Ovary (tissue), 10 donors: ENCODE measurements at places on chromosomes 6 and 20. TPM values are rescaled to one million over a fixed set of nuclear protein-coding genes. Genes with fewer than 3 reads are reported as not detected.

The SLCO4A1 gene
- 6.5 TPM for total RNA-seq

GRCh38 chr6:101878554-101879276 is 485.2 kb downstream of the GRIK2 start:
- no peak overlapping the region for H3K4me3 ChIP-seq
- no peaks in the 10 kb centered on the region for H3K36me3 ChIP-seq
- H3K27me3 ChIP-seq = no peaks in the 10 kb centered on the region
- H3K27ac ChIP-seq = no peak overlapping the region

DNA sequence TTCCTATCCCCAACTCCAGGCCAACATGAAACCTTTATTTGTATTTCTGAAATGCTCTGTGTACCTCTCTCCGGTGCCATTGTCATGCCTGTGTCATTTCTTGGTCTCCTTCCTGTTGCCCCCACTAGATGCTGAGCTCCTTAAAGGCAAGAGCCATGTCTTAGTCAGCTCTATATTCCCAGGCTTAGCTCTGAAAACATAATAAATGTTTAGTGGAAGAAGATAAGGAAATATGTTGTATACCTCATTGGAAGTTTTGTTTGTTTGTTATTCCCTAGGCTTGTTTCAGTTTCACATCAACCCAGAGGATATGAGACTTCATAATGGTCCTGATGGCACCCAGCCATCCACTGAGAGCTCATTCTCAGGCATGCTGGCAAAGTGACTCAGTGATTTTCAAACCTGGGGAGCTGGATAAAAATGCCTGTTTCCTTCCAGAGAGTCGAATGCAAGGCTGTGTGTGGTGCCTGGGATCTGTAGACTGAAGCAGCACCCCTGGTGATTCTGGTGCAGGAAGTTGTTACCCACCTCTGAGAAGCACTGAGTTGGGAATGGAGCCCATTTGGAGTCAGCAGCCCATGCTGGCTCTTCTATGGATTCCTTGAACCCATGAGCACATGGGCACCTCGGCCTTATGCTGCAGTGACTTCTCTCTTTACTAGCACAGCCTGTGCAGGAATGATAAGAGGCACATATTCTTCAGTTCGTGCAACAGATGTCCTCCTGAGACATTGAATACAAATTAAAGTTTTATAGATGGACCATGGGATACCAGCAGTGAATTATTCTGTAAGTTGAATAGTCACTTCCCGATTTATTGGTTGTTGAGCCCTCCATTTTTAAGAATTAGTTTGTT is 205.2 kb downstream of the FARS2 start:
- H3K27ac ChIP-seq = no peak overlapping the region
- no peaks in the 10 kb centered on the region for H3K27me3 ChIP-seq
- no peaks in the 10 kb centered on the region for H3K36me3 ChIP-seq
- no peak overlapping the region for H3K4me3 ChIP-seq
- no peak for DNase-seq

DNA sequence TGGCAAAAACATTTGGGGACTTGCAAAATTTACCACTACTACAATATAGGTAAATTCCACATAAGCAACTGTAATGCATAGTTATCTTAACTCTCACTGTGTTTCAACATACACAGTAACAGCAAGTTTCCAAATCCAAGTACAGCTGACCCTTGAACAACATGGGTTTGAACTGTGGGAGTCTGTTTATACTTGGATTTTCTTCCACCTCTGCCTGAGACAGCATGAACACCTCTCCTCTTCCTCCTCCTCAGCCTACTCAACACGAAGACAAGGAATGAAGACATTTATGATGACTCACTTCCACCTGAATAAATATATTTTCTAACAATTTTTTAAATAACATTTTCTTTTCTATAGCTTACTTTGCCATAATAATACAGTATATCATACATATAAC is 25.6 kb downstream of the MAN1A1 start:
- H3K36me3 ChIP-seq = no peaks in the 10 kb centered on the region
- H3K4me3 ChIP-seq = no peak overlapping the region

DNA sequence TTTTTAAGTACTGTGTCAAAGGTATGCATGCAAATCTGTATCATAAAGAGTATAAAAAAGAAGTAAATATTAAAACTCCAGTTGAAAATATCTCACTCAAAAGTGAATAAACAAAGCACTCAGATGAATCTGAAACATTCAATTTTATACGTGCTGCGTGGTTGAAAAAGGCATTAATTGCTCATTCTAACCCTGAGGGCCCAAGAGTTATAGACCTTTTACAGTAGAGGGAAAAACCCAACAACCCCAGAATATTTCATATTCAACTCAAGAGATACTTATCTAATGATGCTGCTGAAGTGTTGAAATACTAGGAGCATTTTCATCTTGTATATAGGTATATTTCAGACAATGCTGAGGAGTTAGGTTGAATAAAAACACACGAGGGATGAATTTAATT is 862.8 kb upstream of the CITED2 start:
- no peak overlapping the region for H3K27ac ChIP-seq
- no peaks in the 10 kb centered on the region for H3K27me3 ChIP-seq
- no peaks in the 10 kb centered on the region for H3K4me1 ChIP-seq
- H3K4me3 ChIP-seq = no peak overlapping the region
